ENCODE measurements at places on chromosomes 11 and 22. TPM values are rescaled to one million over a fixed set of nuclear protein-coding genes. Genes with fewer than 3 reads are reported as not detected.

DNA sequence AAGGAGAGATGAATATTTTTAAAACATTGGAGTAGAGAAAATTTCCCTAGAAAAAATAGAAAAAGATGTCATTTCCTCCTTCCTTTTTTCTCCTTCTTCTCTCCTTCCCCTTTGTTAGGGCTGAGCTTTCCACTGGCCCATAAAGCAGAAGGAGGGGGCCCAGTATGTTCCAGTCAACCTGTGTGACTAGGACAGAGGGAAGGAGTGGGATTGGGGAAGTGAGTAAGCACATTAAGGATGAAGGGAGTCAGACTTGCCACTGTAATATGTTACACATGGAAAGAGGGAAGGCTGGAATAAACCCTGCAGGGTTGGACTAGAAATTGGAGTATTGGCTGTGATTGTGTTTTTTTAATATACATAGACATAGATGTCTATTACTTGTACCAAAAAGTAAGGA lies 20.1 kb upstream of the SPINDOC start:
- DNase-seq = no peak

- DNase-seq = no peak
Observed at GRCh38 chr11:6203327-6203726, 2.0 kb upstream of the C11orf42 start.

DNA sequence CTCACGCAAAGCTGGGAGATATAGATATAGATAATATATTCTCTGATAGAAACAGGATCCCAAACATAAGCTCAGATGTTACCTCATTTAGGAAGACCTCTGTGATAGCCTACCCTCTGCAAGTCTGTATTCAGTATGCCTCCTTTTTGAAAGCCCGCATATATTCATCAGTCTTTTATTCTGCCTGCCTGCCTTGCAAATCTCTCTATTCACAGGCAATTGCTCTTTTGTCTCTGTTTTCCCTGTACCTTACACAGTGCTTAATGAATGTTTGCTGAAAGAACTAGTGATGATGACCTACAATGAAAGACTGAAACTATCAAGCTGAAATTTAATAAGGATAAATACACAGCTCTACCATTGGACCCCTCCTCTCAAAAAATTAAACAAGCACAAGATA lies 18.4 kb downstream of the DEUP1 start:
- DNase-seq = no peak

DNA sequence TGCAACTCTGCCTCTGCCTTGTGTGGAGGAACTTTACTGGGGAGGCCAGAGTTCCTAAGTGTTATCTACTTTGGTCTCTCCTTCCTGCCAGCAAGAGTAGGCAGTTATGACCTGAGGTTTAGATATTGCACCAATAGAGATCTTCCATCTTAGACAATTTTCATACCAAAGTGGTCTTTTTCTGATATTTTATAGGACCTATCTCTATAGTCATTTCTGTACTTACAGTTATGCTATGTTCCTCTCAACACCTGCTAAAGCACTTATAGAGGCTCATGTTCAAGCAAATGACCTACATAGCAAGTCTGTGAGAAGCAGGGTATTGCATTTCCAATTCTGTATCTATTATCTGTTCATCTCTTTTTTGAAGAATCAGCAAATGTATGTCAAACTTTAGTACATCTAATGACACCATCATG lies 80.8 kb downstream of the HORMAD2 start:
- no peak for DNase-seq

- peak; percentile 99 for DNase-seq
Observed at GRCh38 chr11:35553831-35554230, 28.4 kb upstream of the PAMR1 start.

DNA sequence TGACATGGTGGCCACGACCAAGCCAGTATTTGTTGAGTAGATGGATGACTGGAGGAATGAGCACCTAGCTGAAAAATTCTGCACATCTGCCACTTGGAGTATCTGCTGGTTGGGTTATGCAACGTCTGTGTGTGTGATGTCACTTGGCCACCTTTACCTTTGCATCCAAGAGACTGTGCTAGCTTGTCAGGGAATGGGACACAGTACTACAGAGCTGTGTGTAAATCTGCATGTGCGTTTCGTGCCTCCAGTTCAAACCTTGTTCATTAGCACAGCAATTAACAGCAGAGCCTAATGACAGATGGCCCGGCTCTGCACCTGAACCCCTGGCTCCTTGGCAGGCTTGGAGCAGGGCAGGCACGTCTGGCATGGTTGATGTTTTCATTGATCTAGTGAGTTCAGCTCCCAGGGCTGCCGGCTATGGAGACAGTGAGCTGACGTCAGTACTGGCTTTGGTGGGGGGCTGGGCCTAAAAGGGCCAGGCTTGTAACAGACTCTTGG lies 188.4 kb upstream of the NAV2 start:
- peak; percentile 8 for DNase-seq

DNA sequence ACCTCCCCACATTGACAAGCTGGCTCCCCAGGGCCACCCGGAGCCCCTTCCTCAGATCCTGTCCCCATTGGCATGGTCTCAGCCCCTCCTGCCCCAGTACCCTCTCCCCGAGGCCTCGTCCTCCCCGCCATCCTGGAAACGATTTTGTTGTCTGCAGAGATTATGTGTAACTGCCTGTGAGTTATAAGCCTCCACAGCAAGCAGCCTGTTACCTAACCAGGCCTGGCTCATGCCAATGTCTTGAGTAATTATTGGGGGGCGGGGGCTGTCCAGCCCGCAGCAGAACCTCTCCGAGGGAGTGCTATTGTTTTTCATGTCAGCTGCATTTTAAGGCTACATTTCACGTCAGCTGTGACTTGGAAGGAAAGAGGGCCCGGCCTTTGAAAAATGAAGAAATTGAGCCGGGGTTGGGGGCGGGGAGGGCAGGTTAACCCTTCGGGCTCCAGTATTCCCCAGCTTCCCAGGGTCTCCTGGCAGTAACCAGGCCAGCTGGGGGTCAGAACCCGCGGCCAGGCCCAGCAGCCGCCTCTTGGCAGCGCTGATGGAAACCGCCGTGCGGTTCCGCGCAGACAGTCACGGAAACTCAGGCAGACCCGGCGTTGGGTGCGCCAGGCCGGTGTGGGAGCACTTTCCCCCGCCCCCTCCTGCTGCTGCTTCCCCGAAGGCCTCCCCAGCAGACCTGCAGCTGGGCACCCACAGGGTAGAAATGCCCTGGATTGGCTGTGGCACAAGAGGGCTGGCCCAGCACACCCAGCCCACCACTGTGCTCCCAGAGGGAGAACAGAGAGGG lies 59.5 kb downstream of the CDKN1C start:
- peak; percentile 95 for DNase-seq

- DNase-seq = no peak
Observed at GRCh38 chr11:45079943-45080719, 66.3 kb upstream of the PRDM11 start.

DNA sequence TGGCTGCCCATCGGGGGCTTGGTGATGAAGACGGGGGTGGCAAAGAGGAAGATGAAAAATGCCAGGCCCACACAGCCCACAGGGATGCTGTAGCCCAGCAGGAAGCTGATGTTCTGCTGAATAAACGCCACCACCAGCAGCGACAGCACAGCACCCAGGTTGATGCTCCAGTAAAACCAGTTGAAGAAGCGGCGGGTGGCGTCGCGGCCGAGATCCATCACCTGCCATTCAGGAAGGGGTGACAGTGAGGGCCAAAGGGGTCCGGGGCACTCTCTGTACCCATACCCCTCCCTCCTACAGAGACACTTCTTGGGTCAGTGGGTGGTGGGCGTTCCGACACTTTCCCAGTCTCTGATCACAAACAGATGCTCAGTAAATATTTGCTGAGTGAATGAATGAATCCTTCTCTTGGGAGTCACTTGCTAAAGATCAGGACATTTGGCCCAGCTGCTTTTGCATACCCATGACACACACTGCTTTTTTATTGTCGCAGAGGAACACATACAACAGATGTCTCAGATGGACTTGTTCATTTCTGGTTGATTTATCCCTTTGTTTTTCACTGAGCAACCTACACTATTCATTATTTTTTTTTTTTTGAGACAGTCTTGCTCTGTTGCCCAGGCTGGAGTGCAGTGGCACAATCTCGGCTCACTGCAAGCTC lies 5.2 kb downstream of the SLC15A3 start:
- DNase-seq = no peak

DNA sequence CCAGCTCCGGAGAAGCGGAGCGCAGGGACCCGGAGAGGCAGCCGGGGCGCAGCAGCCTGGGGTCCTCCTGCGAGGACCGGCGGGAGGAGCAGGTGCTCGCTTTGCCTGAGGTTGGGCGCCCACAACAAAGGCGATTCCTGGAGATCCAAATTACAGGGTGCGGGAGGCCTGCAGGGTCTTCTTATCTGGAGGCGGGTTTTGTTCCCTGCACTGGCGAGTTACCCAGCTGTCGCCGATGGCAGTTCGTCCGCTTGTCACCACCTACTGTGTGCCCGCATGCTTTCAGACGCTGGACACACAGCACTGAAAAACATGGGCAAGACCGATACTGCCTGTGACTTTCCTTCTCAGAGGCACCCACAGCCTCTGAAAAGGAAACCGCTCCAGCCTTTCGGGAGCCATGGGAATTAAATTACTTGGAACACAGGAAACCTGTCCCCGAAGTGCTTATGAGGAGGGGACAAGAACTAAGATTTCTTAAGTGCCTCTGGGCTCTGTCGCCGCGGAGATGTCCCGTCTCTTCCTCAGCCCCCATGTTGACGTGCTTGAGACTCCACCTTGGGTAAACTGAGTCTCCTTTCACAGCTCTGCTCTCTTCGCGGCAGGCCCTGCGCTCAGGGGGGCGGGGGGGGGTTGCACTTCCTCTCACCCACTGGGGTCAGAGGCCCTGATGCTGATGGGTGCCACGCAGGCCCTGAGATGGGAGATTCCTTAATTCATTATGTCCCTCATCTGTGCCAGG lies 1.3 kb upstream of the ZFTA start:
- no peak for DNase-seq

GRCh38 chr22:40541300-40541699 lies 95.2 kb downstream of the MRTFA start:
- no peak for DNase-seq

- no peak for DNase-seq
Observed at GRCh38 chr11:71151561-71151960, 100.8 kb downstream of the SHANK2 start.

DNA sequence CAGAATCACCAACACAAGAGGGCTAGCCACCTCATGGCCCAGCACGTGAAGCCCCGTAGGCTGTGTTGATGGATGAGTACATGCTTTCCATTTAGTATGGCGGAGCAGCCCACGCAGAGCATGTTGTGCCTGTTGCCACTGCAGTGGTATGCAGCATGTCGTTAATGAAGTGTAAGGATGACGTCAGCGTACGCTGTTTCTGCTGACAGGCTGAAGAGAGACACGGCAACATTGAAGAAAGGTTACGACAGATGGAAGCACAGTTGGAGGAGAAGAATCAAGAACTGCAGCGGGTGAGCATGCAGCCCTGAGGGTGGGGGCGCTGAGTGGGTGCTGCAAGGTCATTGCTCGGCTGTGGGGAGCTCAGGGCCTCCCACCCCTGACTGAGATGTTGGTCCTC lies 62.8 kb downstream of the PPFIA1 start:
- peak; percentile 97 for DNase-seq

- DNase-seq = peak; percentile 19
Observed at GRCh38 chr11:125435461-125436238, 60.4 kb downstream of the FEZ1 start.

GRCh38 chr11:101278286-101278685 lies 148.7 kb upstream of the PGR start:
- DNase-seq = no peak

DNA sequence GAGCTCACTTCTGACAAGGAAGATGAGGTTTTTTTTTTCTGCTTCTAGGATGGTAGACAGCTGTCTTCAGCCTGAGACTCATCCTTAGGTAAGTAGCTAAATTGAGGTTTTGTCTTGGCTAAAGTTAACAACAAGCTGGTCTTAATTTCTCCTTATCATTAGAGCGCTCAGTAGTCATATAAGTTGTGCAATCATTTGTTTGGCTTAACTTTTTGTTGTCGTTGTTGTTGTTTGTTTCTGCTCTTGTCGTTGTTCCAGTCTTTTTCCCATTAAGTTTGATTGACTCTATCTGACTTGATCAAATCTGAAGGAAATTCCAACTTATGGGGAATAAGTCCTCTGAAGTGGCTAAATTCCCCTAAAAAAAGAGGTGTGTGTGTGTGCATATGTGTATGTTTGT lies 33.0 kb downstream of the GLYATL2 start:
- DNase-seq = no peak

- no peak for DNase-seq
Observed at GRCh38 chr11:74019104-74019738, 10.3 kb upstream of the UCP3 start.

- peak; percentile 29 for DNase-seq
Observed at GRCh38 chr11:119472186-119472855, 49.3 kb upstream of the THY1 start.

- DNase-seq = no peak
Observed at GRCh38 chr11:132745306-132745705, 787.0 kb downstream of the OPCML start.

- DNase-seq = no peak
Observed at GRCh38 chr11:2200957-2201519, 29.4 kb upstream of the TH start.

- DNase-seq = peak; percentile 59
Observed at GRCh38 chr11:134142536-134142935, 73.7 kb downstream of the JAM3 start.

DNA sequence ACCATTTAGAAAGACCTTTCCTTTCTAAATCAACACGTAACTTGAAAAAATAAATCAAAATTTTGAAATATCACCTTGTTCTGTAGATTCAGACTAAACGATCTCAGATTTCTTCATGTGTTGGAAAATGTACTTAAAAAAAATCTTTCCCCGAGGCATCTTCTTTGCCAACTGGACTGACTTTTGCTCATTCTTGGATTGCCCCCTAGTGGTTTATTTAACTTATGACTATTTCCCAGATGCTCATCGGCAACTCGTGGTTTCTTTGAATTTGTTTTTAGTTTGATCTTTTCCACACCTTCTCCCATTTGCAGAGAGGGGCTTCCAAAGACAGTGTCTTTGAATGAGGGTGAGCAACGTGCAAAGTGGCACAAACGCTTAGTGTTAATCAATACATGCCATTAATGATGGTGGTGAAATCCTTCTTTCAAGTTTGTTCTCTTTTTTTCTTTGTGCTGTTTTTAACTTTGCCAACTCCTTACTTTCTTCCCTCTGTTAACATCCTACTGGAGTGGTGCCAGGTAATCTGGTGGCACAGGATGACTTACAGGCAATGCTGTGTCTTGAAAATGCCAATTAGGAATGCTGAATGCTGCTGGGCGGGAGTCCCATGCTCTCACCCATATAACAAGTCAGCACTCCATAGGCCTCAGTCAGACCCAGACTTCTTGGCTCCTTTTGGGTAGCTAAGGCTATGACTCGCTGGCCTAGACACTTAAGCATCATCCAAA lies 18.3 kb downstream of the PRSS23 start:
- DNase-seq = peak; percentile 81

The THRSP gene
- not detected for total RNA-seq

The GAL gene
- total RNA-seq = not detected

The RAB39A gene
- not detected for total RNA-seq

The FOLR2 gene
- total RNA-seq = not detected

The FXYD6 gene
- total RNA-seq = not detected

The PATE2 gene
- total RNA-seq = not detected

All from IMR-90 (cell line).